Skeletal muscle cell (primary cell): ENCODE measurements at places on chromosomes 1 and 21.
A peak's percentile ranks its signal among the peaks of the same experiment; 100 is the strongest.

DNA sequence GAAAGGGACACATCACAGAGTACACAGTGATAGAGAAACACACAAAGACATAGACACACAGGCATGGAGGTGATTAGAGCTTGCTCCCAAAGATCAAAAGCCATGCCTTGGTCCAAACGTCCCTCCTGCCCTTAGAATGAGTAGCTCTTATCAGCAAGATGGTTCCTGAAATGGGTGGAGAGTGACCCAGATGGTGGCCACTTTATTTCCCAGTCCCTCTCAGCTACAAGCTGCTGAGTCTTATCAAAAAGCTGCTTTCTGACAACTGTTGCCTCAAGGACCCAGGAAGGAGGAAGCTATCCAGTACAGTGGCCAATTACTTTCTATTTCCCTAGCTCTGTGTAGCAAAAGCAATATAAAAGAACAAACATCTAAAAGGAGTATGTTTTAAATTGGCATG lies 7.7 kb upstream of the CLCA1 start:
- no peak for DNase-seq

GRCh38 chr1:19559641-19560040 lies 74.3 kb upstream of the CAPZB start:
- DNase-seq, result peak; percentile 28

DNA sequence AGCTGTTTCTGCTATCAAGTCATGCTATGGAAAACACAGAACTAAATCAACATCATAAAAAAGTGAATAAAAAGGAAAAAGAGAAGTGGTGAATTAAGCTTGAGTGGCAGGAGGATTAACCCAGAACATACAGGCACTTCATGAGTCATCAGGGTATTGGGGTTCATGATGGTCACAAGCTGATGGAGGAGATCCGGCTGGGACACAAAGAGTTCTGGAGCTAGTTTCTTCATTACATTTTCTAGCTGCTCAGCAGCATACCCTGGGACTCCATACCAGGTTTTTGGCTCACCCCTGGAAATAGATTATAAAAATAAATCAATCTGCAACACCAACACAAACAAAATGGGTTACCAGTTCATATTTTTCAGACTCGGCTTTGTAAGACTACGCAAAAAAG lies 42.5 kb upstream of the SYT2 start:
- no peak for DNase-seq

DNA sequence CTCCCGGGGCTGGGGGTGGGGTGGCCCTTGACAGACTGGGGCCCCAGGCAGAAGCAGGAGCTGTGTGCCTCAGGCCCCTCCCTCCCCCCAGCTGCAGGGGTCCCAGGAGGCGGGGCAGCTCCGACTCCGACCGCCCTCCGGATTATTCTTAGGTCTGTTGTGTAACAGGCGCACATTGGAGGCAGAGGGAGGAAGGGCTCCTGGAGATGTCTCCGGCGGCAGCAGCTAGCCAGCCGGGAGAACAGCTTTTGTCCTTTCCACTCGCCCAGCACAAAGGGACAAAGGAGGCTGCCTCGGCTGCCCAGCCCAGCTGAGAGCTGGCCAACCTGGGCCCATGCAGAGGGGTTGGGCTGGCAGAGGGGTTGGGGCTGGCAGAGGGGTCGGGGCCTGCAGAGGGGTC lies 29.7 kb upstream of the PLCH2 start:
- DNase-seq, result no peak

DNA sequence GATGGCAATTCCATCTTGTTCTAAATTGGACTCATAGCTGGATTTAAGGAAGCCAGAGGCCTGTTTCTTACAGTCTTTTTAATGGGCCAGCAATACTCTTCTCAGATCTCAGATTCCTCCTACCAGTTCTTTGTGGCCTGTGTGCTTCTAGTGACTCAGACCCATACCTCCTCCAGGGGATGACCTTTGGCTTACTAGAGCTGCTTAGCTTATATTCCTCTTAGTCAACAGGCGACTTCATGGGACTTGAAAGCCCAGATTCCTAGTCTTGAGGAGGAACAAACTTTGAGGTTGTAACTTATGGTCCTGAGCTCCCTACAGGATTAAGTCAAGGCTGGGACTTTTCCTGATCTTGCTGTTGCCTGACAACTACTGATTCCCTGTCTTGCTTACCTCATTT lies 12.4 kb upstream of the PAPPA2 start:
- peak; percentile 16 for DNase-seq
